ENCODE measurements at places on chromosomes 11 and 22.

DNA sequence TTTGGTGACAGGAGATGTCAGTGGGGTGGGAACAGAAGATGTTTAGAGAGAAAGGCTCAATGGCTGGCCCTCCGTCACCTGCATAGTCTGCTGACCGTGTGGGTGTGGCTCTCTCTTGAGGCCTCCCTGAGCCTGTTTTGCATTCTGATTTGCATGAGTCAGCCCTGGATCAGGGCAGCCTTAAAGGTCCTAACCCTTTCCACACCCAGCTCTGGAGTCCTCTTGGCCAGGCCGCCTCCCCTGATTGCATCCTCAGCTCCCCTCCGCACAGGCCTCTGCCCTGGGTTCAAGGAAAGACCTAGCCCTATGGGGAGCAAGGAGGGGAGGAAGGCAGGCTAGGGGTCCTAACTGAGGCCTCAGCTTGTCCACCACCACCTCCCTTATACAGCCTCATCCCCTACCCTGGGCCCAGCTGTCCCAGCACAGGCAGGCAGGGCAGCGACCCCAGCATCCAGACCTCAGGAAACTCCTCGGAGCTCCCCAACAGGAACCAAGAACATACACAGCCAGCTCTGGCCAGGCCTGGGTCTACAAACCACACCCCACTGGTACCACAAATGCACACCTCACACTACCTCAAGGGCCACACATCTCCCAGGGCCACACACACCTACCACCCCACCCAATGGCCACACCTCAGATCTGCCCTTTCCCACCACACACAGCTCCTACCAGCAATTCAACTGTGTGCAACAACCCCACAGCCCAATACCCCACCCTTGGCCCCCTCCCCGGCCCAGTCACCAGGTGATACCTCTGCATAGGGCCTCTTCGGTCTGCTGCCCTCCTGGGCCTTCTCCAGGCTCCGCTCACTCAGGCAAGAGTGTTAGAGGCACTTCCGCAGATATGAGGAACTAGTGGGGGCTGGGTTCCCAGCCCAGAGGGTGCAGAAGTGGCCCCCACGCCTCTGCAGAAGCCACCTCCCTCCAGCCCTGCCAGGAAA is 13.7 kb downstream of the ARAP1 start:
- no peak for DNase-seq

- peak; percentile 26 for DNase-seq
Measured at GRCh38 chr22:44448271-44448830, 49.7 kb downstream of the RTL6 start.

GRCh38 chr11:121029153-121029552 is 5.3 kb downstream of the TBCEL start:
- no peak for DNase-seq

- DNase-seq, result no peak
Measured at GRCh38 chr11:14423633-14424032, 64.7 kb upstream of the RRAS2 start.

- DNase-seq, result no peak
Measured at GRCh38 chr22:24519496-24519895, 24.4 kb downstream of the UPB1 start.

DNA sequence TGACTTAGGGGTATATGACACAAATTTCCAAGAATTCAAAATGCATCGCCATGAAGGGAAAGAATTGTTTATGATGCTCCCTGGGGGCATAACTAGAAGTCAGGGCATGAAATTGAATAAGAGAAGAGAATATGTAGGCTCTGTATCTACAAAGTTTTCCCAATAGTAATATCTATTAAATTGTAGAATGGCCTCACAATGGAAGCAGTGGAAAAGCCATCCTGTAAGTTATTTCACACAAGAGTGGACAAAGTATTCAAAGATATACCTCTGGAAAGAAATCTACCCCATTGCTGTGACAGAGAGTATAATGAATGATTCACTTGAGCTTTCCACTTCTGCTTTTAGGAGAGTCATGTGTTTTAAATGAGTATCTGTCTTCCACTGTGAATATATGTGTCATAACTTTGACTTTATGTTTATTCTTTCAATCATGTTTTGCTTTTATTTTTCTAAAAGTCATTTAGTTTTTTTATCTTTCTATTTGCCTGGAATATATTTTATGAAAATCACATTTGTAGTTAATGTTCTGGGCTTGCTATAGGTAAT is 65.7 kb upstream of the DDI1 start:
- DNase-seq, result no peak

GRCh38 chr11:30753994-30754393 is 167.8 kb upstream of the MPPED2 start:
- DNase-seq, result no peak

DNA sequence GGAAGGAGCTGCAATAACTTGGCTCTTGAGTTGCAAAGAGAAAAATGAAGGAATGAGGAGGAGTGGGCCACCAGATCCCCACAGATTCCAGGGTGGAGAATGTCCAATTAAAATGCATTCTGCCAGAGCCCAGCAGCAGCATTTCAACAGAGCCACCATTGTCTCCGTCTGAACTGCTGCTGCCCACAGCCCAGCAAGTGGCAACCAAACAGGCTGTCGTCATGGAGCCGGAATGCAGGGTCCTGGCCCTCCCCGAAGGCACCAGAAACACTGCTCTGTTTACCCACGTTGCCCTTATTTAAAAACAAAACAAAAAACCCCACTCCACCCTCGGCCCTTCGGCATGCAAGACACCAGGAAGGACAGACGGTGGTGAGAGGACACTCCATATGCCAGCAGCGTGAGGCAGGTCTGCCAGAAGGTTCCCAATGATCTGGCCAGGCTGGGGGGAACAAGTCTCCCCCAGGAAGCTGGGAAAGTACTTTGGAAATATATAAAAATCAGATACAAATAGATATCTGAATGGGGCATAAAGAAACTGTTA is 32.5 kb downstream of the PLEKHA7 start:
- no peak for DNase-seq

Measured in D341Med (cell line).